ENCODE measurements at places on chromosomes 1 and 21.

GRCh38 chr1:20603504-20604464, 14.9 kb downstream of the CDA start:
- no peak for DNase-seq

GRCh38 chr1:211843507-211844298, 13.1 kb upstream of the LPGAT1 start:
- no peak for DNase-seq

DNA sequence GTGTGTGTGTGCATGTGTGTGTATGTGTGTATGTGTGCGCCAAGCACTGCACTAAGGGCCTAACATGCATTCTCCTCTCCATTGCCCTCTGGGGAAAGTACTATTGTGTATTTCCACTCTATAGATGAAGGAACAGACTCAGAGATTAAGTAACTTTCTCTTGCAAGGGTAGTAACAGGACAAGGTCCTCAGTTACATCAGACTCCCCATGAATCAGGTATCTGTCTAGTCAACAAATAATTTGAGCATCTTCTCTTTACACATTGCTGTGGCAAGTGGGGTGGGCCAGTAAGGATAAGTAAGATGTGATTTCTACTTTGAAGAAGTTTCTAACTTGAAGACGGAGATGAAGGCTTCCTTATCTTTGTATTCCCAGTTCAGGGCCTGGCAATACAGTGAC, 5.0 kb upstream of the HTR1D start:
- DNase-seq: no peak

- DNase-seq: no peak
Measured at GRCh38 chr21:16563795-16564194, 834.0 kb downstream of the USP25 start.

- DNase-seq: no peak
Measured at GRCh38 chr1:63148825-63149645, 173.3 kb upstream of the FOXD3 start.

DNA sequence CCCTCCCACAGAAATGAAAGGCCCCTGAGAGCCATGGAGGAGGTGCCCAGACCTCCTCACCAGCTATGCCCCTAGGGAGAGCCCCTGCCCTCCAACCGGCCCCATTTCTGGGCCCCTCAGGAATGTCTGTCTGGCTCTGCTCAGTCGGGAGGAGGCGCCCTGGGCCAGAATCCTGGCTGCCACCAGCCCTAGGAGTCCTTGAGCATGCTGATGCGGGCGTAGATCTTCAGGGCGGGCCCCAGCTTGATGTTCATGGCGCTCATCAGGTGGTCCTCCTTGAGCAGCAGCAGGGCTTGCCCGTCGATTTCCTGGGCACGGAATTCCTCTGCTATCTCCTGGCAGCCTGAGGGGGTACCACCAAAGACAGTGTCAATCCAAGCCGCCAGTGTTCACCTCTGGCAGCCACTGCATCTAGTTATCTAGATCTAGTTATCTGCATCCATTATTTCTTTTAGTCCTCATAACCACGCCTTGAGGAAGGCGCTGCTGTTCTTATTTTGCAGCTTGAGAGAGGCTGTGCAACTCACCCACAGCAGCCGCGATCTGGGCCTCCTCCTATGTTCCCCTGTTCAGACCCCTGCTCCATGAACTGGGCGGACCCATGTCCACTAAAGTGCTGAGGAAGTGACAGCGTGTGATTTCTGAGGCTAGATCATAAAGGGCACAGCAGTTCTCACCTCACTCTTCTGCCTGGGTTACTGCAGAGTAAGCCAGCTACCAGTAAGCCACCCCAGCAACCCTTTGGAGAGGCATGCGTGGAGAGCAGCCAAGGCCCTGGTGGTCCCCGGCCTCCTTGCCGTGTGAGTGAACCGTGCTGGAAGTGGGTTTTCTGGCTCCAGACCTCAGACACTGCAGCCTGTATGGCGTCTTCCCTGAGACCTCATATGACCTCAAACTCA, 4.0 kb upstream of the A3GALT2 start:
- no peak for DNase-seq

DNA sequence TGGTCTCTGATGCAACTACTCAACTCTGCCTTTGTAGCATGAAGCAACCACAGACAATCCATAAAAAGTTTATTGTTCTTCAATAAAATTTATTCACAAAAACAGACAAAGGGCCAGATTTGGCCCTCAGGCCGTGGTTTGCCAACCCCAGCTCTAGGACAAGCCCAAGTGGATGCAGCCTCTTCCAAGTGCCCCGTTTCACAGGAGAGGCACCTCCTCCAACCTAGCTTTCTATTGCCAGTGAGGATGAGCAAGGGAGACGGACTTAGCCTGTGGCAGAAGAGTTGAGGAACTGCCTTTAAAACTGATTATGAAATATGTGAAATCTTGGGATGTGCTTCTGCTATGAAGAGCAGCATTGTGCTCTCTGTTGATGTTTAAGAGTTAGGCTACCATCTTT, 105.4 kb downstream of the PSMG1 start:
- DNase-seq: no peak

DNA sequence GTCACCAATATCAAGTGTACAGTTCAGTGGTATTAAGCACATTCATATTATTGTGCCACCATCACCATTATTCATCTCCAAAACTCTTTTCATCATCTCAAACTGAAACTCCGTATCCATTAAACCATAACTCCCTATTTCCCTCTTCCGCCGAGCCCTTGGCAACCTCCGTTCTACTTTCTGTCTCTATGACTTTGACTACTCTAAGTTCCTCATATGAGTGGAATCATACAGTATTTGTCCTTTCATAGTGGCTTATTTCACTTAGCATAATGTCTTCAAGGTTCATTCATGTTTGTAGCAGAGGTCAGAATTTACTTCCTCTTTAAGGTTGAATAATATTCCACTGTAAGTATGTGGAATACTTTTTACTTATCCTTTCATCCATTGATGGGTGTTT, 21.7 kb downstream of the SELP start:
- DNase-seq: no peak

- no peak for DNase-seq
Measured at GRCh38 chr1:34640654-34641401, 114.0 kb upstream of the GJB5 start.

DNA sequence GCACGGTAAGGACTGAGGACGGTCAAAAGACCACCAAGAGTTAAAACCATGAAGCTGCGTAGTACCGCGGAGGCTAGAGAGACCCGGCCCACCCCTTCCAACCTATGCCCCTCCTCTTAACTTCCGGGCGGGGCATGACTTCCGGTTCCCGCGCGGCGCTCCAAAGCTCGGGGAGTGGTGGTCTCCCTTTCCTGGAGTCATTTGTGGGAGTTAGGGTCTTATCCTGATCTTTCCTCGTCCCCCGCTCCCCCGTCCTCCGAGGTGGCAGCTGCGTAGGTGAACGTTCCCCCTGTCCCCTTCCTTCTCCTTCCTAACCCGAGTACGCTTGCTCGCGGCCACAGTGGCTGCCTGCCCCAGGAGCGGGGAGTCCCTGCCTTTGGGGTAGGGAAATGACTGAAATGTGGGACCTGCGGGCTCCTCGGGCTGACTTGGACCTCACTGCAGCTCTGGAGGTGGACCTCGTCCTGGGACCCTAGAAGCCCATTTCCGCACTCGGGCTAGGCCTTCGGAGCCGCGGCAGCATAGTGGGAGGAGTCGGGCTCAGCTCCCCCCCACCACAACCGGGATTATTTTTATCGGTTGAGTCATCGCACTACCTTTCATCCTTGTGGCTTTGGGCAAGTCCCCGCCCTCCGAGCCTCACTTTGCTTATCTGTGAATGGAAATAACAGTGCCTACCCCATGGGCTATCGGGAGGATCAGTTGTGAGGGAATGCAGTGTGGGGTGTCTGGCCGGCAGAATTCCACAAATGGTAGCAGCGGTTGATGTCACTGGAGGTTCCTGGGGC, 24.1 kb downstream of the CELA3A start:
- peak; percentile 91 for DNase-seq

DNA sequence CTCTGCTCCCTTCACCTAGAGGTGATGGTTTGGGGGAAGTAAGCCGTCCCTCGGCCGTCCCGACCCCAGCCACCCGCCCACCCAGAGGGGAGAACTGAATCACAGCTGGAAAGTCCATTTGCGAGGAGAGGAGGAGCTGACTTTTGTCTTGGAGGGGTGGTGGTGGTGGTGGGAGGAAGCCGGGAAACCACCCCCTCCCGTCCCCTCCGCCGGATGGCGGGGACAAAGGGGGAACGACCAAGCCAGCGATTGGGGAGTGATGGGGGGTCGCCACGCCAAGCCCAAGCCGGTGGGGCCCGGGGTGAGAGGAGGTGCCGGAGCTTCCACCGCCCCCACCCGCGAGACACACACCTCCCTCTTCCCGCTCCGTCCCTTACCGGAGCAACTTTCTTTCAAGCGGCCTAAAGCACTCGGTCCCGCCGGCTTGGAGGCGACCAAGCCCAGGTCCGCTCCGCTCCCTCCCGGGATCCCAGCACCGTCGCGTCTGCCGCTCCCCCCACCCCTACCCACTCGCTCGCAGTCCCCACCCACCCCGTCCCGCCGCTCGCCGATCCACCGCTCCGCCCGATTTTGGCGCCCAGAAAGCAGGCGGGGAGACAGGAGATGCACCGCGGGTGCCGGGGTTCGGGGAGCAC, 540 bp downstream of the ARHGEF2 start:
- peak; percentile 43 for DNase-seq

- DNase-seq: peak; percentile 31
Measured at GRCh38 chr1:40939320-40940059, 40.0 kb upstream of the CTPS1 start.

DNA sequence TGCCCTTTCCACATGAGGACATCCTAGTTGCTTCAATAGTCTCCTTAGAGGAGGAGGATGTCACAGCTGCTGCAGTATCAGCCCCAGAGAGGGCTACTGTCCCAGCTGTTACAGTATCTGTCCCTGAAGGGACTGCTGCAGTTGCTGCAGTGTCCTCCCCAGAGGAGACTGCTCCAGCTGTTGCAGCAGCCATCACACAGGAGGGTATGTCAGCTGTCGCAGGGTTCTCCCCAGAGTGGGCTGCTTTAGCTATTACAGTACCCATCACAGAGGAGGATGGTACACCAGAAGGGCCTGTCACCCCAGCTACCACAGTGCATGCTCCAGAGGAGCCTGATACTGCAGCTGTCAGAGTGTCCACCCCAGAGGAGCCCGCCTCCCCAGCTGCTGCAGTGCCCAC, 78.5 kb upstream of the BMP8A start:
- no peak for DNase-seq

- DNase-seq: no peak
Measured at GRCh38 chr1:211482306-211482705, 9.7 kb downstream of the RD3 start.

DNA sequence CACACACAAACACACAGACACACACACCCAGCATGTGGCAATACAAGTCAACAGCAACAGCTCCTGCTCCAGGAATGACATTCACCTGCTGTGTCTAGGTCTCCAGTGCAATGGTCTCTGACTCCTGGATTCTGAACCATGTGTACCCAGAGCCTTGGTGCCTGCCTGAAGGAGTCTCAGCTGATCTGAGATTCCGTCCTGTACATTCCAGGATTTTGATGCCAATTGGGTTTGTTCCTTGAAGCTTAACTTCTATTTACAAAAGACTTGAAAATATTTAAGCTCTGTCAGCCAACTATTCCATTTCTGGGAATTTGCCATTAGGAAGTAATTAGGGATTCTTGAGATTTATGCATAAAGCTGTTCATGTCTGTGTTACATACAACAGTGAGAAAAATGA, 85.4 kb upstream of the LRRC8D start:
- DNase-seq: no peak

- DNase-seq: no peak
Measured at GRCh38 chr1:87202451-87202850, 126.2 kb upstream of the LMO4 start.

DNA sequence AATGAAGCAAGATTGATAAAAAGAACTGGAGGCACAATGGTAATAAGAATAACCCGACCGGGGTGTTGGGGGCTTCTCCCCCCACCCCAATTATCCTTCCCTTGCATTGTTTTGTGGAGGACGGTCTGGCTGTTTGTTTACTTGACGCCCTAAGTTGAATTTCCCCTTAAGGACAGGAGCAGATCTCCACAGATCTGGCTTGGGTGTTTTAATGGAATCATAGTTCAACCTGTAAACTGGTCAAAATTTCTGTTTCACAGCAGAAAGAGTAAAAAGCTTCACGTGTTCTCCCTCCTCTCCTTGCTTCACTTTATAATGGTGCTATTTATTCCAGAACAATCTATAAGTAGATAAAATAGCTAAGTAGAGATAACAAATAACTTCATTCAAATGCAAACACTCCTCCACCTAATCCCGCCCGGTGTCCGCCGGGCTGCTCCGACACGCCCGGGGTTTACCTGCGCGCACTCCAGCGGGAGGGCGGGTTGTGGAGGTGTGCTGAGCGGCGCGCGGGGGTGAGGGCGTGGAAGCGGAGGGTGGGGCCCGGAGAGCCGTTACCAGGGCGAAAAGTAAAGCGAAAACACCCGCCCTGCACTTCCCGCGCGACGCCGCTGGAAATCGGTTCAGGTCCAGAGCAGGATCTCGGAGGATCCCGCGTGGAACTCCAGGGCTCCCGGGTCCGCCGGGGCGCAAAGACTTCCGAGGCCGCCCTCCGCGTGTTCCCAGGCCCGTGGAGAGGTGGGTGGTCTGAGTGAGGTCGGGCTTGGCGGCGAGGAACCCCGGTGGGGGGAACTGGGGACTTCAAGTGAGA, 2.0 kb upstream of the ATF3 start:
- peak; percentile 35 for DNase-seq
